ENCODE measurements at places on chromosomes 16 and 17.

DNA sequence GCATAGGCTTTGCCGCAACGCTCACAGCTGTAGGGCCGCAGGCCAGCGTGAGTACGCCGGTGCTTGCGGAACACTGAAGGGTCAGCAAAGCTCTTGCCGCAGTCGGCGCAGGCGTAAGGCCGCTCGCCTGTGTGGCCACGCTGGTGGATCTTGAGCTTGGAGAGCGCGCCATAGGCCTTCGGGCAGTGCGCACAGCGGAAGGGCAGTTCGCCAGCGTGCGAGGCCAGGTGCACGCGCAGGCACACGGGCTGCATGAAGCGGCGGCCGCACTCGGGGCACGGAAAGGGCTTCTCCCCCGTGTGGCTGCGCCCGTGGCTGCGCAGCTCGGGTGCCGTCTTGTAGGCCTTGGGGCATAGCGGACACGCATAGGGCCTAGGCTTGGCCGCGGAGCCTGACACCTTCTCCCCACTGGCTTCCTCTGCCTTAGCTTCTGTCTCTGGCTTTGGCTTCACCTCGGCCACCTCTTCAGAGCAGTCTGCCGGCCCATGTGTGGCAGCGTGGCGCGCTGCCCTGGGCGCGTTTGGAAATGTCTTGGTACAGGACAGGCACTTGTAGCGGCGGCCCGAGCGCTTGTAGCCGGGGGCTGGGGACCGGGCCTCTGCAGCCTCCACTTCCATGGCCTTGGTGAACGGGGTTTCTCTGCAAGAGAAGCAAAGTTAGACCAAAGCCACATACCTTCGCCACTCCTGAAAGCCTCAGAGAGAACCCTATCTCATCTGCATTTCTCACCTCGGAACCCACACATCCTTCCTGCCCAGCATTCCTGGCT lies 10.0 kb downstream of the ZNF668 start:
- DNase-seq = no peak

- no peak for DNase-seq
These were observed 23.7 kb upstream of the XYLT2 start for GRCh38 chr17:50322271-50322670.

DNA sequence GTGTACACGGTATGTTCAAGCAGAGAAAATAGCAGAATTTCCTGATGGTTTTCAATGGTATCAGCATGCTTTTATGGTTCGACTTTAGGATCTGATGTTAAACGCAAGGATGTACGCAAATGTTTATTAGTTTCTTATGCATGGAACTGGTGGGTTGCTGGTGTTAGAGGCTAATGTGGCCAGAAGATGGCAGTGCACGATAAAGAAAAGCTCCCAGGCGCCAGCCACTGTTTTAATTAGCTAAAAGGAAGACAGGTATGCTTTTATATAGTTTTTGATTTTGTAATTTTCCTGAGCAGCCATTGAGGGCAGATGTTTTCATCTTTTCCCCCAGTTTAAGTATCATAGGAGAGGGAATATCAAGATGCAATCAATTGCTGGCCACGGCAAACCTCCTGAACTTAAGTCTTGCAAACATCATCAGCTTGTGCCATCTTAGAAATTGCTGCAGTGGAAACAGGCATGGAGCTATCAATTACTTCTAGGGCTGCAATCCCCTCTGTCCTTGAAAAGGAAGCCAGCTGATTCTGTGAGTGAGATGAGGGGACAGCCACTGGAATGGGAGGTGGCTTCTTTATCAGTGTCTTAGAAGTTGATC lies 648.5 kb upstream of the RBFOX1 start:
- DNase-seq = peak; percentile 46

DNA sequence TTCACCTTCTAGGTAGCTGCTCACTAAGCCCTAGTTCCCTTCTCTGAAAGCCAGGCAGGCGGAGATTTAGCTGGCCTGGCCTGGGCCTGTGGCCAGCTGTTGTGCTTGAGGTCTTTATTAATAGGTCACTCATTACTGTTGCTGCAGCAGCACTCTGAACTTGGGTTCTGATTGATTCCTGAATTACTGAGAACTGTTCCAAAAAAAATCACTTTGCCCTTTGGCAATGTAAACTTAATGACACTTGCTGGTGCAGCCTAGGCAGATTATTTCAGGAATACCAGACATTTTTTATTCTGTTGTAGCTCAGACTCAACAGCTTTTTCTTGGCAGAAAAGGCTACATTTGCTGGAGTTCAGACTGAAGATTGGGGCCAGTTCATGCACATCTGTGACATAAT lies 2.7 kb downstream of the TOM1L1 start:
- peak; percentile 20 for DNase-seq

GRCh38 chr17:79226037-79226436 lies 151.4 kb downstream of the ENGASE start:
- no peak for DNase-seq

DNA sequence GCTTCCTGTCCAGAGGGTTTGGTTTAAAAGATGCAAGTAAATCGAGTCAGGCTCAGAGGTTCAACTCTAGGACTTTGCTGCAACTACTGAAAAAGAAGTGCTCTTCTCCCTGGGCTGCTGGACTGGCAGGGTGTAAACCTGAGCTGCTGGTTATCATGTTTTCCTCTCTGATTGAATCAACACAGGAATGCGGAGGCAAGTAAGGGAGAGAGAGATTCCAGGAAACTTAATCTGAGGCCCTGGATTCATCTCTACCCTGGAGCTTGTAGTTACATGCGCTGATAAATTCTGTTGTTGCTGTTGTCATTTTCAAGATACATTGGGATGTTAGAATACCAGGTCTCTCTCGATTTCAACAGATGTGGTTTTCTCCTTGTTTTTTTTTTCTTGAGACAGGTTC lies 8.2 kb upstream of the HS3ST3A1 start:
- DNase-seq = no peak

- no peak for DNase-seq
These were observed 50.9 kb upstream of the MTSS2 start for GRCh38 chr16:70736465-70737376.
